ENCODE measurements at places on chromosomes 2 and 18. TPM values are rescaled to one million over a fixed set of nuclear protein-coding genes. Genes with fewer than 3 reads are reported as not detected.

The GCG gene
- total RNA-seq = 1.7 TPM

The SEPTIN10 gene
- total RNA-seq = 27.3 TPM

The DNPEP gene
- 33.6 TPM for total RNA-seq

The SKOR2 gene
- total RNA-seq = not detected

The LYG2 gene
- not detected for total RNA-seq

The PKDCC gene
- total RNA-seq = 77.8 TPM

The SLC8A1 gene
- 20.4 TPM for total RNA-seq

The ID2 gene
- total RNA-seq = 108 TPM

The CYBRD1 gene
- total RNA-seq = 14.9 TPM

The SERPINB13 gene
- total RNA-seq = 0.99 TPM

The CHAC2 gene
- 8.1 TPM for total RNA-seq
